ENCODE measurements at places on chromosomes 2 and 18. TPM values are rescaled to one million over a fixed set of nuclear protein-coding genes. Genes with fewer than 3 reads are reported as not detected.

DNA sequence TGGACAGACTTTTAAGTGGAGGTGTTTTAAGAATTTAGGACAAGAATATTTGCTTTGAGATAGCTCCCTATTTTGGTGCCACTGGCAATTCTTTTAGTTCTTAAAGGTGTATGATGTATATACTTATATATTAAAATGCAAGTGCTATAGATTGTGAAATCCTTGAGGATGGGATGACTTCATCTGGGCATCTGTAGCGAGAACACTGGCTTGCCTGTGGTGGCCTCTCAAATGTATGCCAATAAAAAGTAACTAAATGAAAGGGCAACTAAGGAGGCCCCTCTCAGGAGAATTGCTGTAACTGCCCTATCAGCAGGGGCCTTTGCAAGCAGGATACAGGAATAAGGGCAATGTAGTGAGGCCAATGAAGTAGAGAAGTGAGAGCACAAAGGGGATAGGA, 2.6 kb upstream of the THUMPD2 start:
- no peak for DNase-seq

GRCh38 chr18:10054366-10054765, 140.6 kb downstream of the VAPA start:
- no peak for DNase-seq

- DNase-seq, result peak; percentile 44
These were observed 121.8 kb downstream of the FHOD3 start for GRCh38 chr18:36419188-36419899.

DNA sequence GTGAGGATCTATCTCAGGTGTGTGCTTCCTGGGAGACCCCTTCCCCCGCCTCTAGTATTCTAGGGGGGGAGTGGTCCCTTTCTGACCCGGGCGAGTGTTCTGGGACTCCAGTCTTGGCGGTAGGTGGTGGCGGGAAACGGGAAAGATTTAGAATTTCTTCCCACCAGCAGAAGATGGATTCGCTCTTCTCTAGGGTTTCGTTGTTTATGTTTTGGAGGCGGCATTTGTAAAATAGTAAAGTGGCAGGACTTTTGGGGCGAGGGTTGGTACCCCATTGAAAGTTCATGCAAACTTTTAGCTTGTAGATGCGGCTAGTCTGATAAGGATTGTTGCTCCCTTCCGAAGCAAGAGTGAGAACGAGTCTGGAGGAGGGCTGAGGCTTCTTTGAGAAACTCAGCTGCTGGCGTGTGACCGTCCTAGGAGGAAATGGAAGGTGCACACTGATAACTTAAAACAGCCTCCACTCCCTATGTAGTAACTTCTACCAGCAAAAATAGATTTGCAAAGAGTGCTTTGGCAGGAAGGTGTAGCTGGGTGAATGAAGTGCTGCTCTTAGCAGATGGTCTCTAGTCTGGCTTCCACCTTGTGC, 412 bp downstream of the GPD2 start:
- DNase-seq, result peak; percentile 13

- DNase-seq, result no peak
These were observed 166.0 kb upstream of the STK17B start for GRCh38 chr2:196337208-196337953.

GRCh38 chr2:177344316-177344715, 48.3 kb upstream of the AGPS start:
- no peak for DNase-seq

- DNase-seq, result no peak
These were observed 26.3 kb downstream of the CNGA3 start for GRCh38 chr2:98372579-98372978.

GRCh38 chr2:191508738-191509137, 169.2 kb upstream of the NABP1 start:
- DNase-seq, result no peak

- no peak for DNase-seq
These were observed 22.3 kb downstream of the DTNB start for GRCh38 chr2:25651066-25651465.

GRCh38 chr2:135246711-135247270, 194.7 kb downstream of the RAB3GAP1 start:
- no peak for DNase-seq

MRO gene
- 5.2 TPM for total RNA-seq

UGT1A8 gene
- not detected for total RNA-seq

DSG4 gene
- total RNA-seq, result not detected

All from heart left ventricle (tissue), 16 donors.